NCI-H510A treated with DMSO at 0.1 percent for 48 hours (cell line): ENCODE measurements at places on chromosomes 1 and 21.

GRCh38 chr1:228851193-228851592, 115.9 kb downstream of the RHOU start:
- no peak for DNase-seq

DNA sequence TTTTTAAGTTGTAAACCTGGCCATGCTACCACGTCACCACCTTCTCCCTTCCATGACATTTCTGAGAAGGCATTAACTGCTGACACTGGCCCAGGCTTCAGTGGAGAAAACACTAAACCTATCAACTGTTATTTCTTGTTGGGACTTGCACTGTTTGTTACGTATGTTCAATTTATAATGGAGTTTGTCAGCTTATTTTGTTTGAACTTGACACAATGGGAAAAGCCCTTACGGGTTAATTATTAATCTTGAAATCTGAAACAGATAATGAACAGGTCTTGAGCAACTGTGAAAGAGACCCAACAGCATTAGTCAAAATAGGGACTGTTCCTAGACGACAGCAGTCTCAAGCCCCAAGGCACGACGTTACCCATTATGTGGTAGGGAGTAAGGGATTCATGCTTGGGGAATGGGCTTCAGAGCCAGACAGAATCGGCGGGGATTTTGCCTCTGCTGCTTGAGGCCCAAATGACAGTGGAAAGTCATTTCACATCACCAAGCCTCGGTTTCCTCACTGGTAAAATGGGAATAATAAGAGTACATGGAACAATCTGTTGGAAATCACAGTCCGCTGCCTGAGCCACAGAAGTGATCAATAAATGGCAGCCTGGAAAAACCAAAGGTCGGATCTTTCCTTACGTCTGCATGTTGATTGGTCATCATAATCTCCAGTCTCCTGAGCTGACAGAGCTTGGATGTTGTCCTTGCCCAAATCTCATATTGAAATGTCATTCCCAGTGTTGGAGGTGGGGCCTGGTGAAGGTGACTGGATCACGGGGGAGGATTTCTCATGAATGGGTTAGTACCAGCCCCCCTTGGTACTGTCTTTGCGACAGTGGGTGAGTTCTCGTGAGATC, 44.5 kb downstream of the TIAM1 start:
- no peak for DNase-seq

DNA sequence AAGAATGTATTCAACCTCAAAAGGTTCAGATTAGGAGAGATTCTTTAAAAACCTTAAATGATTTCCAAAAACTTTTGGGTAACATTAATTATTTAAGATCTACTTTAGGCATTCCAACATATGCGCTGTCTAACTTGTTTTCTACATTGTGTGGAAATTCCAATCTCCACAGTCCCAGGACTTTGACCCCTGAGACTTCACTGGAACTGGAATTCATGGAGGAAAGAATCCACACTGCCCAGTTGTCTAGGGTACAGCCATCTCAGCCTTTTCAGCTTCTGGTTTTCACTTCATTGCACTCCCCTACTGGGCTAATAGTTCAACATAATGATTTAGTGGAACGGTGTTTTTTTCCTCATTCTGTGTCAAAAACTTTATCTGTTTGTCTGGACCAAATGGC, 161.5 kb downstream of the IER5 start:
- DNase-seq, result no peak

DNA sequence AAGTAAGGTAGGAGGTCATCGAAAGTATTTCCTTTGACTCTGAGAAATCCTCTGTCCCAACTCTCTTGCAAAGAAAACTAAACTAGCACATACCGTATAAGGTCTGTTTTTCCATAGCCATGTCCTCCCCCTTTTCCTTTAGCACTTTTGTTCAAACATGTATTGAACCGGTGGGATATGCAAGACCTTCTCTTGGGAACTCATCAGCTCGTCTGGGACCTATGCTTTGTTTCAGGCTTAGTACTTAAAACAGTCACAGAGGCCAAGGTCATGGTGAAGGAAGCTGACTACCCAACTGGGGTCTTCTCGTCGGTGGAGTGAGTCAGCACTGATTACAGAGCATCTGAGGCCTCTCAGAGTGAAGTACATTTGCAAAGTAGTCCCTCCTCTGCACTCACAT, 185.0 kb downstream of the ZBTB18 start:
- DNase-seq, result no peak

DNA sequence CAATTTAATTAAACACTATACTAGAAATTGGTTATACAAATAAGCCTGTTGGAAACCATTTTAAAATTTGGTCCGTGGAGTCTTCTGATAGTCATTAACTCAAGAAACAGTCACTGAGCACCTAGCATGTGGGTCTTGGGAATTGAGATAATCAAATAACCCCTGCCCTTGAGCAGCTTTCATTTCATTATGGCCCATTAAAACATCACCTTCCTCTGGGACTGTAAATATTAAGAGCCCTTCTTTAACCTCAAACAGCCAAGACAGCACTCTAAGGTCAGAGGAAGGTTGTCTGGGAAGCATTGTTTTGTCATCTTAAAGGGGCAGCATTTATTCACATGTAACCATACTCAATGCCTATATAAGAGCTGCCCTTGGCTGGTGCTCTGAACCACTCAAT, 610.3 kb upstream of the USP24 start:
- DNase-seq, result no peak

GRCh38 chr1:46153732-46154131, 21.2 kb upstream of the TSPAN1 start:
- no peak for DNase-seq

GRCh38 chr1:181049378-181049777, 15.6 kb downstream of the MR1 start:
- no peak for DNase-seq

DNA sequence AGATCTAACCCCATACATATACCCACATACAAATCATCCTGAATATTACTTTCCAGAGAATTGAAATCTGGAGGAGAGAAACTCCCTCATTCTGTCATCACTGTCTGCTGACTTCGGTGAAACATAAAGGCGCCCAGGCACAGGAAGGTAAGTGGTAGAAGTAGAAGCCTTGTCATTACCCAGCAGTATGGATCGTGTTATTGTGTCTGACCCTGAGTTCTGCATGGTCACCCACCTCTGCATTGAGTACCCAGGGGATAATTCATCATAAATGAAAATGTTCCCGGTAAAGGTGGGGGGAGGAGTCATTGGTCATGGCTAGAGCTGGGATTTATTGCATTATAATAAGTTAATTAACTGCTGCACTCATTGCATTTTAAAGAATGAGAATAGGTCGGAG, 342.6 kb upstream of the PKN2 start:
- peak; percentile 91 for DNase-seq
